B cell (primary cell): ENCODE measurements at places on chromosomes 12 and 14. TPM values are rescaled to one million over a fixed set of nuclear protein-coding genes. Genes with fewer than 3 reads are reported as not detected.

DNA sequence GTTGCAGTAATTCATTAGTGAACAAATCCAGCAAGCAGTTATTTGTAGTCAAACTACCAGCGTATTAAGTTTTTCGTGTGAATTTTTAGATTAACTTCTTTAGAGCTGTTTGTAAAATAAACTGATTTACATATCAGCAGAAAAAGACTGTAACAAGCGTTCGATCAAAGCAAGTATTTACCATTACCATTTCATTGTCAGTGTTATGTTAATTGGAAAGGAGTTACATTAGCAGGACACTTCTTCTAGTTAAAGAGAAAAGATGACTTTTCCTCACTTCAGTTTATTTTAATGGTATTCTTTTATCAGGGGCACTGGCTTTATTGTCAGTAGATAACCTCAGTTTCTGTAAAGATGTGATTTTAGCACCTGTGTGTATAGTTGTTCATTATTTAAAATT is 151.1 kb upstream of the AEBP2 start:
- H3K4me1 ChIP-seq, result no peaks in the 10 kb centered on the region
- H3K27ac ChIP-seq, result no peak overlapping the region
- H3K36me3 ChIP-seq, result no peaks in the 10 kb centered on the region
- DNase-seq, result no peak
- H3K4me3 ChIP-seq, result no peak overlapping the region

GRCh38 chr12:108175310-108175709 is 46.2 kb downstream of the WSCD2 start:
- H3K27me3 ChIP-seq, result no peaks in the 10 kb centered on the region
- H3K36me3 ChIP-seq, result no peaks in the 10 kb centered on the region
- H3K27ac ChIP-seq, result no peak overlapping the region
- no peaks in the 10 kb centered on the region for H3K4me1 ChIP-seq
- H3K4me3 ChIP-seq, result no peak overlapping the region

The OR9K2 gene
- not detected in 2 replicates for total RNA-seq

The TSPAN19 gene
- total RNA-seq, result not detected in 2 replicates
